ENCODE measurements at places on chromosomes 12 and 14.

GRCh38 chr14:29282169-29282568 is 515.6 kb downstream of the FOXG1 start:
- DNase-seq, result peak; percentile 50

DNA sequence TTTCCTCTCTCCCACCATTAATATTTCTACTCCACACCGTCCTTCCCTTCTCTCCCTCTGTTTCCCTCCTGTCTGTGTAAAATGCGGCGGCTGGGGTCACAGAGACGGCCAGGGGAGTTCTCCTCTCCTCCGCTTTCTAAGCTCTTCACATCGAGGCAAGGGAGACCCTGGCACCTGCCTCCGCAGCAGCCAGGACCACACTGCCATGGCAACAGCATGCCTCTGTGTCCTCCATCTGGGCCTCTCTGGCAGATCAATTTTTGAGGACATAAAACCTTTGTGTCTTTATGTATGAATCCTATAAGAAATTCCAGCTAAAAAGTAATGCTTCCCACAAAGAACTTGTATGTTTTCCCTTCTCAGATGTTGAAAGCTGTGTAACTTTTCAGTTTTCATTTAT is 41.4 kb downstream of the DYRK4 start:
- no peak for DNase-seq

GRCh38 chr14:37668646-37669045 is 73.2 kb downstream of the TTC6 start:
- no peak for DNase-seq

DNA sequence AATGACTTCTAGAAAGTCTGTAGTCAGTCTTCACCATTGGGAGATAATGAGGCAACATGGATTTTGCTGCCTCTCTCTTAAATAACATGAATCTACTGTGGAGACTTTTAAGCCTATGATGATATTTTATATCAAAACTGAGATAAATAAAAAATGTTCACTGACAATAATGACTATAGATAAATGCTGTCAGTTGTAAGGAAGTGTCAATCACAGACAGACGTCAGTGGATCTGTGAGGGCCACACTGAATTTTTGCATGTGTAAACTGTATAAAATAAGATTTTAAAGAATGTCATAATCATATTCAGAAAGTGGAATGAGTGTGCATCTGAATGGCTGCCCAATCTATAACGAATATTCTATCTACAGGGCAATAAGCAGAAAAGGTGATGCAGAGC is 364.0 kb downstream of the NRXN3 start:
- no peak for DNase-seq

GRCh38 chr14:23615856-23616255 is 20.3 kb upstream of the DHRS2 start:
- DNase-seq, result no peak

- no peak for DNase-seq
These were observed 8.1 kb downstream of the PNP start for GRCh38 chr14:20477211-20477876.

GRCh38 chr12:31496257-31496656 is 94.7 kb downstream of the DENND5B start:
- peak; percentile 21 for DNase-seq

DNA sequence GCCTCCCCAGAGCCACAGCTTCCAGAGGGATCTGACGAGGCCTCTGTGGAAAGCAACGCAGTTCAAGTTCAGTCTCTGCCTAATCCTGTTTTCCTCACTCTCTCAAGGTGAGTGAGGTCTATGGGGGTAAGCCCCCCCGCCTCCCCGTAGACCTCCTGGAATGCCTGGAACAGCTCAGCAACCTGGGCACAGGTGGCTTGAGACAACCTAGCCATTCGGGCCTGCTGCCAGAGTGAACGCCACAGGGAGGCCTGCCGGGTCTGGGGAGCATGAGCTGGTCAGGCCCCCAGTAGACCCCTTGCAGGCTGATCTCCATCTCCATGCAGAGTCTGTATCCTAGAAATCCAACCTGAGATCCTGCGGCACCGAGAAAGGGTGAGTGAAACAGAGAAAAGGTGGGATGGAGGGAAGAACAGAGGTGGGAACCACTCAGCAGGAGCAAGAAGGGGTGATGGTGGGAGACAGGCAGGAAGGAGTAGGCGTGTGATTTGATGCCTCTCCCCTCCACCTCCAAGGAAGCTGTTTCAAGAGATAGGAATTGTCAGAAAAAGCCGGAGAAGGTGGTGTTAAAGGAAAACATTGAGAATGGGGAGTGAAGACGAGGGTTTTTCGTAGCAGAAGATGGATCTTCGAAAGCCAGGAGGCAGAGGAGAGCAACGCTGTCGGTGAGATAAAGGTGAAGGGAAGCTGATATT is 123.1 kb upstream of the PRMT8 start:
- DNase-seq, result no peak

GRCh38 chr12:105864901-105865300 is 273.9 kb downstream of the NUAK1 start:
- peak; percentile 43 for DNase-seq

GRCh38 chr12:66111605-66112004 is 18.9 kb downstream of the LLPH start:
- DNase-seq, result peak; percentile 57

Measured in AG10803 (cell line).